ENCODE measurements at places on chromosomes 13 and 19. TPM values are rescaled to one million over a fixed set of nuclear protein-coding genes. Genes with fewer than 3 reads are reported as not detected.

SULT2B1 gene
- polyA plus RNA-seq: not detected

OR7A5 gene
- polyA plus RNA-seq: not detected

GRCh38 chr13:109024611-109025010 is 395.2 kb downstream of the MYO16 start:
- H3K4me3 ChIP-seq: no peak overlapping the region
- no peak for DNase-seq
- no peaks in the 10 kb centered on the region for H3K4me1 ChIP-seq
- no peak overlapping the region for H3K27ac ChIP-seq

- DNase-seq: no peak
- H3K36me3 ChIP-seq: no peaks in the 10 kb centered on the region
- H3K27me3 ChIP-seq: no peaks in the 10 kb centered on the region
- peaks cover 1% of the 10 kb centered on the region for H3K4me1 ChIP-seq
Measured at GRCh38 chr19:9836021-9836420, 903 bp downstream of the PIN1 start.

PPP6R1 gene
- polyA plus RNA-seq: 26.9 TPM

COX7A1 gene
- 36.0 TPM for polyA plus RNA-seq

SMIM24 gene
- 0.10 TPM for polyA plus RNA-seq

CYP4F12 gene
- 4.0 TPM for polyA plus RNA-seq

GRCh38 chr13:50222569-50223332 is 207.5 kb downstream of the KCNRG start:
- no peaks in the 10 kb centered on the region for H3K27me3 ChIP-seq
- no peaks in the 10 kb centered on the region for H3K36me3 ChIP-seq
- no peak overlapping the region for H3K27ac ChIP-seq
- DNase-seq: peak; percentile 20

DNA sequence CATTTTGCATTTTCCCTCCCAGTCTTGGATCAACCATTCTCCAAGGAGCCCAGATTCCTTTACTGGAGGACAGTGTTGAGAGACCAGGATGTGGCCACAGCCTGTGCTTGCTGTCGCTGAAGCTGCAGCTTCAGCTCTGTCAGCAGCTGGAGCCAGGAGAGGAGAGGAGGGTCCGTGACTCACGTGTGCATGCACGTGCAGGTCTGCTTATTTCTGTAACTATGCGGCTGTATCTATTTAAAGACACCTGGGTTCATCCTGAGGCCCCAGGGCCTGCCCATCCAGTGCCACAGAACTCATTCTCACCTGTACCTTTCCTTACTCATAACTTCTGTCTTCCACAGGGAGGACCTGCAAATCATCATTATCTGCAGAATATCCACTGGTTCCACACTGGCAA is 8.2 kb upstream of the LAMP1 start:
- H3K36me3 ChIP-seq: no peaks in the 10 kb centered on the region
- H3K27me3 ChIP-seq: no peaks in the 10 kb centered on the region
- H3K27ac ChIP-seq: no peak overlapping the region
- no peak for DNase-seq

- no peaks in the 10 kb centered on the region for H3K36me3 ChIP-seq
- no peaks in the 10 kb centered on the region for H3K27me3 ChIP-seq
- no peak for DNase-seq
- no peak overlapping the region for H3K4me3 ChIP-seq
- H3K4me1 ChIP-seq: no peaks in the 10 kb centered on the region
Measured at GRCh38 chr13:112450904-112451240, 74.7 kb downstream of the SPACA7 start.

PRSS57 gene
- polyA plus RNA-seq: not detected

GRCh38 chr13:46687810-46688209 is 109.2 kb downstream of the ESD start:
- H3K4me1 ChIP-seq: peaks cover 1% of the 10 kb centered on the region
- no peak overlapping the region for H3K27ac ChIP-seq
- no peak overlapping the region for H3K4me3 ChIP-seq
- H3K36me3 ChIP-seq: no peaks in the 10 kb centered on the region

ZNF442 gene
- polyA plus RNA-seq: 4.3 TPM

ODAD3 gene
- 1.1 TPM for polyA plus RNA-seq

S1PR4 gene
- polyA plus RNA-seq: not detected

DNA sequence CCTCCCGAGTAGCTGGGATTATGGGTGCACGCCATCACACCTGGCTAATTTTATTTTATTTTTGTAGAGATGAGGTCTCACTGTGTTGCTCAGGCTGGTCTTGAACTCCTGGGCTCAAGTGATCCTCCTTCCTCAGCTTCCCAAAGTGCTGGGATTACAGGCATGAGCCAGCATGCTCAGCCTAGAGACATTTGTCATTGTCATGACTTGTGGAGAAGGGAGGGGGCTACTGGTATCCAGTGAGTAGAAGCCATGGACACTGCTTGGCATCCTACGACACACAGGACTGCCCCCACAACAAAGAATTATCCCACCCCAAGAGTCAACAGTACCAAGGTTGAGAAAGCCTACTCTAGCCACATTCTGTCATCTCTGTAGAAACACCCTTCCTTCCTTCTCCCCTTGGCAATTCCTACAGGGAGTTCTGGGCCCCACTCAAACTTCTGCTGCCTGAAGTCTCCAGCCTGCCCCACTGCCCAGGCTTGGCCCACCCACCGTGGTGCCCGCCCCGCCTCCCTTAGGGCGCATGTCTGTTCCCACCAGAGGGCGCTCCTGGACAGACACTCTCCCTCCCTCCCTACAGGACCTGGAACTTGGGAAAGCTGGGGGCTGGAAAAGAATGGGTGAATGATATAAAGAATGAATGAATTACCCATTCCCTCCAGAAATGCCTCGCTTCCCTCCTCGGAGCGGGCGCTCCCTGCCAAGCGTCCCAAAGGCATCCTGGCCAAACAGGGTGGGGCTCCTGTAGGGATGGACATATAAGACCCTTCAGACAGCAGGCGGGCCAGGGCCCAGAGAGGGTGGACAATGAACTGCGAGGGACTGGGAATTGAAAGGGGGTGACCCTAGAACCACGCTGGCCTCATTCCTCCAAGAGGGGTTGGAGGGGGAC is 5.5 kb upstream of the EMP3 start:
- peaks cover 8% of the 10 kb centered on the region for H3K4me1 ChIP-seq
- no peaks in the 10 kb centered on the region for H3K36me3 ChIP-seq
- no peak overlapping the region for H3K27ac ChIP-seq
- no peaks in the 10 kb centered on the region for H3K27me3 ChIP-seq

FRY gene
- polyA plus RNA-seq: 33.6 TPM

GRCh38 chr19:3669947-3670795 is 30.1 kb downstream of the PIP5K1C start:
- H3K36me3 ChIP-seq: no peaks in the 10 kb centered on the region
- DNase-seq: peak; percentile 87
- H3K4me3 ChIP-seq: peak overlapping the region; percentile 37
- H3K4me1 ChIP-seq: peaks cover 18% of the 10 kb centered on the region

- H3K27me3 ChIP-seq: no peaks in the 10 kb centered on the region
- H3K27ac ChIP-seq: peak overlapping the region; percentile 19
- H3K4me1 ChIP-seq: peaks cover 1% of the 10 kb centered on the region
- DNase-seq: peak; percentile 69
- no peak overlapping the region for H3K4me3 ChIP-seq
Measured at GRCh38 chr19:11446652-11447301, 11.3 kb downstream of the PRKCSH start.

DNA sequence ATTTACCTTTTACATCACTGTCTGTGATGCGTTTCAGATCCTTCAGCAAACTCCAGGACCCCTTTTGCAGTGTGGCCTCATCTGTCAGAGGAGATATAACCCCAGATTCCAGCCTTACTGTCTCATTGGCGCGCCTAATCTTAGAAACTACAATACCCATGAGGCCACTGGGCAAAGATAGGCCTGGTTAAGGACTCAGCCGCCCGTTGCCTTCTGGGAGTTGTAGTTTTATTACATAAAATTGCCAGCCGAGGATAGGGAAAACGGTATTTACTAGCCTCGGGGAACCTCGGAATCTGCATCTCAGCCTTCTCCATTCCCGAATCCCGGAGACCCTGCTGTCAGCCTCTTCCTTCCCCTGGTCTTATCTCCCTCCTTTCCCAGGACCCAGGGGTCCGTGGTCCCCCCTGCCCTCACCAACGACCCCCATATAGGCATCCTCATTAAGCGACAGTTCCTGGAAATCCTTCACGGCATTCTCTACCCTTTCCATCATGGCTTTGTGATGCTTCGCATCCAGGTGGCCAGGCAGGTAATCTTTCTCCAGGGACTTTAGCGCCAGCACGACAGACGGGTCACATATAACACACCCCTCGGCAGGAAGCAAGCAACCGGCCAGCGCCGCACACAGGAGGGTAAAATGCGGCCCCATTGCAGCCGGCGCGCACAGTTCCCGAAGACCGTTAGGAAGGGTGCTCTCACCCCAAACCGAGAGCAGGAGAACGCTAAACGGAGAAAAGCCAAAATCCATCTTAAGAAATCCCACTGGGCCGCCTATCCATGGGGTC is 1.3 kb downstream of the IZUMO1 start:
- H3K27ac ChIP-seq: no peak overlapping the region
- no peaks in the 10 kb centered on the region for H3K27me3 ChIP-seq
- no peak for DNase-seq
- no peaks in the 10 kb centered on the region for H3K36me3 ChIP-seq
- H3K4me1 ChIP-seq: peaks cover 2% of the 10 kb centered on the region
- no peak overlapping the region for H3K4me3 ChIP-seq

GRCh38 chr19:21314676-21315075 is 14.5 kb downstream of the ZNF708 start:
- H3K4me1 ChIP-seq: peaks cover 13% of the 10 kb centered on the region
- H3K4me3 ChIP-seq: no peak overlapping the region
- H3K27me3 ChIP-seq: no peaks in the 10 kb centered on the region
- no peak overlapping the region for H3K27ac ChIP-seq
- H3K36me3 ChIP-seq: no peaks in the 10 kb centered on the region
- no peak for DNase-seq

CEACAM20 gene
- not detected for polyA plus RNA-seq

MYO9B gene
- polyA plus RNA-seq: 34.1 TPM

EDNRB gene
- polyA plus RNA-seq: 4.9 TPM

DNA sequence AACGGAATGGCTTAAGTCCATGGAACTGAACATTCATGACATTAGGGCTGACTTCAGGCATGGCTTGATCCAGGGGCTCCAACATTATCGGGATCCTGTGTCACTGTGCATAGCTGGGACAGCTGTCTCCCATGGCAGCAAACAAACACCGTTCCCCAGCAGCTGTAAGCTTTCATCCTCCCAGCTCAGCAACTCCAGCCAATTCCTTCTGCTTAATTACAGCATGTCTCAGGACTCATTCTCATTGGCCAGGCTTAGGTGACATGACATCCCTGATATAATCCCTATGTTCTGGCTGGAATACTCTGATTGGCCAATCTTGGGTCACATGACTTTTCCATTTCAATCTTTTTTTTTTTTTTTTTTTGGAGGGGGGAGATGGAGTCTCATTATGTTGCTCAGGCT is 10.9 kb upstream of the TLE5 start:
- no peak for DNase-seq
- H3K27me3 ChIP-seq: no peaks in the 10 kb centered on the region
- H3K27ac ChIP-seq: no peak overlapping the region
- H3K4me1 ChIP-seq: no peaks in the 10 kb centered on the region
- H3K4me3 ChIP-seq: no peak overlapping the region

- peak overlapping the region; percentile 37 for H3K4me3 ChIP-seq
- DNase-seq: peak; percentile 54
- H3K36me3 ChIP-seq: no peaks in the 10 kb centered on the region
- peaks cover 16% of the 10 kb centered on the region for H3K4me1 ChIP-seq
Measured at GRCh38 chr19:3671680-3672574, 28.3 kb downstream of the PIP5K1C start.

- H3K4me1 ChIP-seq: no peaks in the 10 kb centered on the region
- H3K27ac ChIP-seq: no peak overlapping the region
- no peaks in the 10 kb centered on the region for H3K36me3 ChIP-seq
- H3K4me3 ChIP-seq: no peak overlapping the region
- H3K27me3 ChIP-seq: no peaks in the 10 kb centered on the region
Measured at GRCh38 chr19:6778386-6778785, 5.9 kb downstream of the VAV1 start.

- no peak overlapping the region for H3K27ac ChIP-seq
- no peaks in the 10 kb centered on the region for H3K27me3 ChIP-seq
- no peak for DNase-seq
- no peak overlapping the region for H3K4me3 ChIP-seq
- no peaks in the 10 kb centered on the region for H3K4me1 ChIP-seq
Measured at GRCh38 chr19:7658219-7658686, 10.6 kb upstream of the RETN start.

DNA sequence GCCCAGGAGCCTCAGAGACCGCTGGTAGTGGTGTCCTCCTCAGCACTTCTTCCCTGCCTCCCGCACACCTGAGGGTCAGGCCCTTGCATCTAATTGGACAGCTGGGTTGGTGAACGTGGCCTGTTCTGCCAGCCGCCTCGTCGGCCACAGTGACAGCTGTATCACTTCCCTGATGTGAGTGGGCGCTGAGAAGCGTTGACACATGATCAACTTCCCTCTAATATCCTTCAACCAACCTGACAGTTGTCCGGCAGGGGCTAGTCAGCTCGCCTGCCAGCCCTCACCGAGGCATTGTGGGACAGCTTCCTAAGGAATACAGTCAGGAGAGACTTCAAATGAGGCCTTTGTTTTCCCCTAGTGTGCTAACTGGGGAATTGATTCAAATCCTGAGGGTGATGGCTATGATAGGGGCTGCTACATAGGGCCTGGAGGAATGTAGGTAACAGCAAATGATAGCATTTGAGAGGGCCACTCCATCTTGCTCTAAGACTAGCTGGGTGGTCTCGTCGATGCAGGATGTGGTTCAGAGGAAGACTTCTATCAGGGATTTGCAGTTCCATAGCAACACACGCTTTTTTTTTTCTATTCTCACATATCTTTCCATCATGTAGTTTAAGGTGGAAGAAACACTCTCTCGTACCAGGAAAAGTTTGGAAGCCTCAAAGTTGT is 230.8 kb downstream of the TSHZ3 start:
- no peaks in the 10 kb centered on the region for H3K36me3 ChIP-seq
- DNase-seq: no peak

KCNN1 gene
- 1.00 TPM for polyA plus RNA-seq

- no peaks in the 10 kb centered on the region for H3K36me3 ChIP-seq
- DNase-seq: no peak
- H3K27me3 ChIP-seq: no peaks in the 10 kb centered on the region
- no peak overlapping the region for H3K4me3 ChIP-seq
Measured at GRCh38 chr13:101654883-101655282, 202.4 kb downstream of the ITGBL1 start.

GJB2 gene
- polyA plus RNA-seq: 0.13 TPM

- no peaks in the 10 kb centered on the region for H3K27me3 ChIP-seq
- H3K4me1 ChIP-seq: no peaks in the 10 kb centered on the region
- no peak overlapping the region for H3K4me3 ChIP-seq
- no peak for DNase-seq
- H3K27ac ChIP-seq: no peak overlapping the region
Measured at GRCh38 chr13:51240178-51240577, 18.0 kb downstream of the FAM124A start.

RETN gene
- 0.46 TPM for polyA plus RNA-seq

- no peaks in the 10 kb centered on the region for H3K27me3 ChIP-seq
- H3K4me3 ChIP-seq: no peak overlapping the region
- no peak for DNase-seq
- no peaks in the 10 kb centered on the region for H3K36me3 ChIP-seq
- H3K27ac ChIP-seq: no peak overlapping the region
Measured at GRCh38 chr13:39269411-39269810, 231.2 kb downstream of the NHLRC3 start.

Measured in ovary (tissue), 10 donors.